Dermis blood vessel endothelial cell (primary cell): ENCODE measurements at places on chromosomes 7 and 10.
A peak's percentile ranks its signal among the peaks of the same experiment; 100 is the strongest.

- no peak for DNase-seq
Observed at GRCh38 chr7:41096917-41097316, 606.0 kb downstream of the INHBA start.

- no peak for DNase-seq
Observed at GRCh38 chr7:157011333-157012112, 1.1 kb upstream of the MNX1 start.

- DNase-seq, result no peak
Observed at GRCh38 chr7:28641752-28642545, 229.6 kb downstream of the CREB5 start.

DNA sequence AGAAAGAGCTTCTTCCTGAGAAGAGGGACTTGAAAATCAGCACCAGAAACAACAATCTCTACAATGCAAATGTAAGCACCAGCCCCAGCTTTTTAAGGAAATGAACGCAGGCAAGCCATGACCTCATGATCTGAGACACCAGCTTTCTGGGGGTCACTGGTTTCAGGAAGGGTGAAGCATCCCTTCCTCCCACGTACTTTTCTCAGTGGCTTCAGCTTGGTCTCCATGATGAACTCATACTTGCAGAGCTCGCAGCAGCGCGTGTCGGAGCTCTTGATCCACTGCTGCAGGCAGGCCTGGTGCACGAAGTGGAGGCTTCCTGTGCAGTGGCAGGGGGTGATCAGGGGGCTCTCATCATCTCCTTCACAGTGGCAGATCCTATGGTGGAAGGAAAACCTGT, 87.0 kb downstream of the ALOX5 start:
- no peak for DNase-seq

DNA sequence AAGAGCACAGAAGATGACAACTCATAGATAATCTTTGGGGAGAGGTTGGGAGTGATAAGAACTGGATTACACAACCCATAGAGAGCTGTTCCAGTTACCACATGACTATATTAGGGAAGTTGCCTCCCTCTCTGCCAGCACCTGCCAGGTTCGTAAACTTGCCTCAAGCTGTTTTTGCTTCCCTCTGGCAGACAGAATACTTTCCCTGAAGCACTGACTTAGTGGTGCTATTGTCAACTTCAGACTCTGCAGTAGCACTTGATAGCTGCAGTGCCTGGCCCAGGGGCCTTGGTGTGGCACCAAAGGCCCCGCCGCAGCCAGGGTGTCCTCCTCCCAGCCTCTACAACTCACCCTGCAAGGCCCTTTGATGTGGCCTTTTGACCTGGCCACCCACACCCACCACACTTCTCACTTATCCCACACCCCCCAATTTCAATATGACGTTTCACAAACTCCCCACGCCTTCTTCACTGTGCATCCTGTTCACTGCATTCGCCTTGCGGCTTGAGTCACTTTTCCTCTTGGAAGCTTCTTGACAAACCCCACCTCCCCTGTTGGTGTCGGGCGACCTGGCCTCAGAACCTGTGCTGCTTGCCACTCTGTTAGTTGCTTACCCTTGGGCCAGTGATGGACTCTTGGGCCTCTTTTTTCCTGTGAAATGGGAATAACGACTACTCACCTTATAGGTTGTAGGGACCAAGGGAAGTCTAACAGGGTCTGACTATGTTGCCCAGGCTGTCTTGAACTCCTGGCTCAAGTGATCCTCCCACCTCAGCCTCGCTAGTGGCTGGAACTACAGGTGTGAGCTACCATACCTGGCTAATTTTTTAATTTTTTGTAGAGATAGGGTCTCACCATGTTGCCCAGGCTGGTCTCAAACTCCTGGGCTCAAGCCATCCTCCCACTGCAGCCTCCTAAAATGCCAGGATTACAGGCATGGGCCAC, 50.2 kb upstream of the PODXL start:
- DNase-seq, result no peak

- DNase-seq, result peak; percentile 96
Observed at GRCh38 chr7:22121702-22122474, 176.2 kb upstream of the CDCA7L start.
